Stimulated activated CD4-positive, alpha-beta T cell treated with anti-CD3 and anti-CD28 coated beads, Interleukin-4, amount 100 ng/mL, for 24 hours (primary cell): ENCODE measurements at places on chromosomes 3 and 15.

- no peak for DNase-seq
Measured at GRCh38 chr3:18238746-18239331, 186.3 kb downstream of the SATB1 start.

DNA sequence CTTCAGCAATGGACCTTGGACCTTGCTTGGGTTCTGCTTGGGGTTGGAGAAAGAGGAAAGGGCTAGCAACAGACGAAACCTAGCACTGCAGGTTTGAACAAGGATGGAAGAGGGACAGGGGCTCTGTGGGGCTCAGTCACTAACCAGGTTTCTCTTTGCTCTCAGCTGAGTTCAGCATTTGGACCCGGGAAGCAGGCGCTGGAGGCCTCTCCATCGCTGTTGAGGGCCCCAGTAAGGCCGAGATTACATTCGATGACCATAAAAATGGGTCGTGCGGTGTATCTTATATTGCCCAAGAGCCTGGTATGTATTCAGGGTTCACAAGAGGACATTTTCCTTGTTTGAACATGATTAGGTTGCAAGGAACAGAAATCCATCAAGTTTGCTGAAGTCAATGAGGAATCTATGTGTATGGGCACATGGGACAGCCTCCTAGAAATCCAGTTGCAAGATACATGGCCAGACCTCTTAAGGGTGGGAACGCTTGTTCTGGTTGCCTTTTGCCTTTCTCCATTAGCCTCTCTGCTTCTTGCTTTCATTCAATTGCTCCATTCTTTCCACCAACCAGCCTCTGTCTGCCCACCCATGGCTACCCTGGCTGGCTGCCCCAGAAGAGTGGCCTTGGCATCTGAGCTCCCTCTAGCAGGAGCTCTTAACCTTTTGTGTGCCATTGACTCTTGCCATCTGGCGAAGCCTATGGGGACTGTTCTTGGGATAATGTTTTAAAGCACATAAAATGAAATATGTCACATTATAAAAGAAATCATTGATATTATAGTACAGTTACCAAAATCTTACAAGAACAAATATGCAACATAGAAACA lies 55.9 kb downstream of the DNASE1L3 start:
- DNase-seq, result no peak

DNA sequence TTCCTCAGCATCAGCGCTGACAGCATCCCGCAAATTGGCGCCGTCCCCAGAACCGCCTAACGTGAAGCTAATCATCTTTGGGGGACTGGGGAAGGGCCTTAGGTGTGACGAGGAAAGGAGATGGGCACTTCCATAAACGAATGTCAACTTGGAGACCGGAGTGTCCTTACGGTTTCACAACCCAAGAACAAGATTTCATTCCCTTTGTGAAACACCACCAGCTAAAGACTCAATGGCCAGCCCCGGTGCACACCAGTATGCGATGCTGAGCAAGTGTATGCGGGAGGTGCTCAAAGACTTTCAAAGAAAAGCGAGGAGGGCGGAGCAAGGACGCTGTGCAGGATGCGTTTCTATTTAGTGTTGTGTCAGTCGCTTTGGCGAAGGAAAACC lies 759 bp upstream of the TTBK2 start:
- peak; percentile 42 for DNase-seq

GRCh38 chr15:97547381-97547780 lies 413.1 kb upstream of the ARRDC4 start:
- DNase-seq, result no peak

GRCh38 chr15:40150163-40150925 lies 10.5 kb upstream of the BUB1B start:
- DNase-seq, result no peak

DNA sequence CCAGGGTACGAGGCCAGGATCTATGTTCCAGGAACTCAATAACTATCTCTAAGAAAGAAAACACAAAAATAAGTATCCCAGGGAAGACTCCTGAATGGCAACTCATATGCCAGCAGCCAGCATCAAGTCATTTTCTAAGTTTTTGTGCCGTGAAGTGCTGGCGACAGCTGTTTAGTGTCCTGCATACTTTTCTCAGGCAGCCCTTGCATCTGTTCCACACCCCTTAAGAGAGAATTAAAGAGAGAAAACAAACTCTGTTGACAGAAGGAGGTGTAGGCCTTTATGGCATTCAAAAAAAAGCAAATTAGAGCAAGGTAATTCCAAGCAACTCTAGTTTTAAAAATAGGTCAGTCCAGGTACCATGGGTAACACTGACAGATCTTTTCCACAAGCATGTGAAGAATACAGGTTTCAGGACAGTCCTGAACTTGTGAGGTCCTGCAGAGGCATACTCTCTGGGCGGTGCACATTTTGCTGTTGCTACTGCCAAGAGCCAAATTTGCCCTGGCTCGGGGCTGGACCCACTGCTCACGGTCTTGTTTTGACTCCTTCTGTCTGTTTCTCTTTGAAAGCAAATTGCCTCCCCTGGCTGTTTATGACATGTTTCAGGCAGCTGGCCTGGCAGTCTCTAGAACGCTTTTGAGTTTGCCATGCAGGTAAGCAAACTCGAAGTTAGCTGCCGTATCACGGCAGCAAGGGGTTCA lies 252.1 kb upstream of the ADAMTS9 start:
- no peak for DNase-seq

DNA sequence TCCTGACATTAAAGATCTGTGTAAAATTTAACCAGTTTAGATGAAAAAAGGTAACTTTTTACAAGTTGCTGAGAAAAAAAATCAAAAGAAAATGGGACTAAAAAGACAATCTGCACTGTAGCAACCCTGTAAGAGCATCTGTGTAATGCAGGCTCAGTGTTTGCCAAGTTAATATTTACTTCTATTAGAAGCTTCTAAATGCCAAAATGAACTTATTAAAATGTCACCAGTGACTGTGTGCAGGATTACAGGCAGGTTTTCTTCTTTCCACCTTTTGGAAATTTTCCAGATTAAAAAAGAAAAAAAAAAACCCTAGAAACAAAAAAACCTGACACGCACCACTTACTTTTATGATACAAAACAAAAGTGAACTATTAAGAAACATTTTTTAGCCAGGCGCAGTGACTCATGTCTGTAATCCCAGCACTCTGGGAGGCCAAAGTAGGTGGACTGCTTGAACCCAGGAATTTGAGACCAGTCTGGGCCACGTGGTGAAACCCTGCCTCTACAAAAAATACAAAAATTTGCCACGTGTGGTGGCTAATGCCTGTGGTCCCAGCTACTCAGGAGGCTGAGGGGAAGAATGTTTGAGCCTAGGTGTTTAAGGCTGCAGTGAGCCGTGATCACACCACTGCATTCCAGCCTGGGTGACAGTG lies 87.2 kb downstream of the TJP1 start:
- no peak for DNase-seq

- DNase-seq, result peak; percentile 52
Measured at GRCh38 chr15:85044251-85044853, 62.7 kb downstream of the PDE8A start.

GRCh38 chr3:73832426-73832825 lies 207.7 kb upstream of the PDZRN3 start:
- no peak for DNase-seq

GRCh38 chr15:53762916-53763315 lies 3.5 kb upstream of the WDR72 start:
- no peak for DNase-seq

DNA sequence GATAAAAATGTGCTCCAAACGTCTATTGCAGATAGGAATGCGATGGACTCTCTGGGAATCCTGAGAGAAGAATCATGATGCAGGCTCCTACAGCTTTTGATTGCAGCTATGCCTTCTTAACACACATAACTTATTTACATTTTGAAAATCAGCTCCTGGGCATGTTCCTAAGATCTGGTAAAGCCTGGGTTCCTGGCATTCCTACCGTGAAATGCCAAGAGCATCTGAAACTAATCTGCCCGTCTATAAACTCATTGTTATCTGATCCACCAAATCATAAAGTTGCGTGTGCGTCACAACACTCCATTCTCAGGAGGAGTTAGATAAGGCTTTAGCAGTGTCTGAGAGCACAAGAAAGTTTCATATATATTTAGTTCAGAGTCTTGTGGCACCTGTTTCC lies 79.0 kb upstream of the VGLL3 start:
- DNase-seq, result no peak

- no peak for DNase-seq
Measured at GRCh38 chr3:86413645-86414044, 577.3 kb downstream of the VGLL3 start.

DNA sequence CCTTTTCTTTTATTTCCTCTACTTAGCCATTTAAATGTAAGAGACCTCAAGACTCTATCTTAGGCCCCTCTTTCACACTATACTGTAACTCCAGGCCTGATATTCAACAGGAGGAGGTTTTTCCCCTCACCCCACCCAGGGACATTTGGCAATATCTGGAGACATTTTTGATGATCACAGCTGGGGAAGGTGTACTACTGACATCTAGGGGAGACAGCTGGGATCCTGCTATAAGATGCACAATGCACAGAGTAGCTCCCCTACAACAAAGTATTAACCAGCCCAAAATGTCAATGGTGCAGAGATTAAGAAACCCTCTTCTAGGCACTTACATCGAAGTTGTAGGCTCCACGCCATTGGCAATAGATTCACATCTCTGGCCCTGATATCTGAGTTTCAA lies 517.5 kb upstream of the UBE2E2 start:
- DNase-seq, result no peak

DNA sequence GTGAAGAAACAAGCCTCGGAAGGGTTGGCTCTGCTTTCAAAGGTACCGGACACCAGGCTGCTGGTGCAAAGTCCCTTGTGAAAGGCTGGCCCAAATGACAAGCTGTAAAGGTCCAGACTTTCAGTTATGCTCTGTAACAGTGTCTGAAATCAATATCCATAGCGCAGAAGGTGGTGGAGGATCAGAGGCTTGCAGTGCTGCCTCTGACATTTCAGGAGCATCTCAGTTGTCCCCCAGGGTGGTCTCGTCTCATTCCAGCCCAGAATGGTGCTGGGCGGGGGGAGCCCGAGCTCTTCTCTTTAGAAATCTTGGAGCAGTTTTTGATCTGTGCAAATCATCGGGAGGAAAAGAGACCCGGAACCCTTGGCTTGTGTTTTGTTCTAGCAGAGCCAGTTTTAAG lies 402.3 kb upstream of the RGMA start:
- DNase-seq, result no peak

DNA sequence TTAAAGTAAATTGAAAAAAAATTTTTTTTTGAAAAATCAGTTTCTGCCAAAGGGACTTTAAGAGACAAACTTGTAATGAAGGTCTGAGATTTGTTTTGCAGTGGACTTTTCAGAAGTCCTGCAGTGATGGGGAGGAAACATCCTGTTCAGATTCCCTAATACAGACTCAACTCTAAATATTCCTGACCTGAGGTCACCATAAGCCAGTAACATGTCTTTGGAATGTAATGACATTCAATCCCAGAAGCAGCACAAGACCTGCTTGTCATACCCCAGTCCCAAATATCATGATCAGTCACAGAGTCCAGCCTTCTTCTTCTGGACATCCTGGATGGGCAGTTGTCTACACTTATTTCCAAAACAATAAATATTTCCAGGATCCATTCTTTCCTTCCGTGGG lies 53.6 kb downstream of the TMEM39A start:
- no peak for DNase-seq

GRCh38 chr3:50090984-50091383 lies 2.3 kb downstream of the RBM5 start:
- no peak for DNase-seq

GRCh38 chr3:74055061-74055460 lies 430.3 kb upstream of the PDZRN3 start:
- no peak for DNase-seq

GRCh38 chr15:53758412-53758811 lies 1.1 kb downstream of the WDR72 start:
- DNase-seq, result no peak

GRCh38 chr3:195059006-195059350 lies 212.0 kb downstream of the XXYLT1 start:
- no peak for DNase-seq

GRCh38 chr15:65963911-65964482 lies 94.7 kb downstream of the RAB11A start:
- DNase-seq, result no peak

DNA sequence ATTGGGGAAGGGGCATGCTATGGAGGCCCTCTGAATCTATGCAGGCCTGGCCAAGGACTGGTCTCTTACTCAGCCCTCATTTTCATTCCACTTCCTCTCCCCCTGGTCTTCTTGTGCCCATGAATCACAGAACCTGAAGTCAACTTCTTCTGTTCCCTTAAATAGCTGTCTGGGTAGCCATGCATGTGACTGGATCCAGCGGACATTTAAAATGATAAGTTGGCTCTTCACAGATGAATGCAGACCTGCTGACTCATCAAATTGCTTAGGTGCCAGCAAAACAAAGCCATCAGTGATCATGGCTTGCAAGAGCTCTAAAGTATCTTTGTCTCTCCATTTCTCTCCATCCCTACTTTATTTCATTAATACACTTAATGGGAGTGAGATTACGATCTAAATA lies 90.1 kb upstream of the CADPS start:
- DNase-seq, result no peak

DNA sequence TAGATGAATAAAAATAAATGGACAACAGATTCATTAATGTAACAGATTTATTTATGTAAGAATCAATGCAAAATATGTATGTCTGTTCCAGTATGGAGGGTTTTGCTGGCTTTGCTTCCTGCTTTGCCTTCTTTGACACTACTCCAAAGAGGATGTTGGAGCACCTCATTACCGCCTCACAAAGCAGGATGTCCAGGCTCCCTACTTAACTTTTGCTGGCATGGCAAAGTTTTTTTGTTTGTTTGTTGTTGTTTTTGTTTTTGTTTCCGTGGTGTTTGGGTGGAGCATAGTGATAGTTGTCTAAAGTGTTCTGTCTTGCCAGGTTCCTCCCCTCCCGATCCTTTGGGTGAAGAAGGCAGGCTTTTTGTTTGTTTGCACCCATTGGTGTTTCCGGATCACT lies 38.7 kb downstream of the DIPK2A start:
- DNase-seq, result no peak

GRCh38 chr3:123449102-123449996 lies 459 bp upstream of the ADCY5 start:
- DNase-seq, result no peak

- DNase-seq, result no peak
Measured at GRCh38 chr3:42871592-42872196, 4.0 kb downstream of the CYP8B1 start.

- DNase-seq, result no peak
Measured at GRCh38 chr3:197226179-197226578, 72.2 kb downstream of the DLG1 start.

GRCh38 chr3:101870138-101870537 lies 20.8 kb downstream of the NFKBIZ start:
- no peak for DNase-seq

DNA sequence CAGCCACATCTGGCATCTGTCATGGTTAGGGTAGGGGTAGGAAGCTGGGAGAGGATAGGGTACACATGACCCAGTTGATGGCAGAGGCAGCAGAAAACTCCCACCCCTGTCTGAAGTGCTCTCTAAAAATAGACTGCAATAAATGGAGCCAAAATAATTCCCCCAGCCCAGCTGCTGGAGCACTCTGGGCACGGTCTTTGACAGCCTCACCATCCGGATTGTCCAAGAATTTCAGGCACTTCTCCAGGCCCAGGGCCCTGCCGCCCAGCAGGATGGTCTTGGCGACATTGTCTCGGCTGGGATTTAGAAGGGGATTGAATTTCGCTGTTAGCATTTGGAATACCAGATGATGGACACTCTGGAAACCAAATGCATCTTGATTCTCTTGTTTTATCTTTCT lies 103.7 kb downstream of the IQSEC1 start:
- DNase-seq, result no peak
